Activated CD4-positive, alpha-beta T cell treated with anti-CD3 and anti-CD28 coated beads, Interleukin-10, Interleukin-2, amounts not matched to agents 100 ng/mL and 50 ng/mL, durations not matched to agents 16 hours and 8 hours (primary cell): ENCODE measurements at places on chromosomes 5 and 9.

GRCh38 chr9:103037508-103038477 is 42.7 kb downstream of the CYLC2 start:
- DNase-seq, result no peak

DNA sequence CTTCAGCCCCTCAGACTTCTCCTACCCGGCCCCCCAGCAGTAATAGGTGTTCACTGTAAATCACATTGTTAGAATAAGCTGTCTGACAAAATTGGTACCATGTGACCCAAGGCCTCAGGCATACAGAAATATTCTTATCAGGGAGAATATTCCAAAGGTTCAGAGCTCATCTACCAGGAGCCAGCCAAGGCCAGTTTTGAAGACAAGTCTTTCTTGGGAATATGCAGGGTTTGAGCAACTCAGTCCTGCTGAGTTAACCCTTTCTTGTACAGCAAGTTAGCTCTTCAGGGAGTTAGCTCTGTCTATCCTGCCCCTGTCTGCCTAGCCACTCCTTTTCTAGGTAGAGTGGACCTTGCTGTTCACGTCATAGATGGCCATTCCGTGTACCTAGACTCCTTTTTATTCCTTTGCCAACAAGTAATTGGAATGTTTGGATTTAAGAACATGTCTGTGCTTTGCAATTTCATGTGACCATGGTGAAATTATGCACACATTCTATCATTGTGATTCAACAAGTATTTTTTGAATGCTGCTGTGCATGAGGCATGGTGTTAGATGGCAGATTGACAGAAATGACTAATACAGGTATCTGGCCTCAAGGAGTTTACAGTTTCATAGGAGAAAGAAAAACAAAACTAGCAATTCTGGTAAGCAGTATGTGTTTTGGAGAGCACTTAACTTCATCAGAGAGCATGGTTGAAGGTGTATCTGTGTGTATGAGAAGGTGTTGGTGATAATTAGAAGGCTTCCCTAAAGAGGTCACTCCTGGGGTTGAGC is 22.6 kb downstream of the TGFBR1 start:
- peak; percentile 63 for DNase-seq

GRCh38 chr9:90909747-90910283 is 108.2 kb downstream of the SYK start:
- DNase-seq, result no peak

GRCh38 chr5:6732634-6733410 is 19.6 kb downstream of the TENT4A start:
- no peak for DNase-seq

DNA sequence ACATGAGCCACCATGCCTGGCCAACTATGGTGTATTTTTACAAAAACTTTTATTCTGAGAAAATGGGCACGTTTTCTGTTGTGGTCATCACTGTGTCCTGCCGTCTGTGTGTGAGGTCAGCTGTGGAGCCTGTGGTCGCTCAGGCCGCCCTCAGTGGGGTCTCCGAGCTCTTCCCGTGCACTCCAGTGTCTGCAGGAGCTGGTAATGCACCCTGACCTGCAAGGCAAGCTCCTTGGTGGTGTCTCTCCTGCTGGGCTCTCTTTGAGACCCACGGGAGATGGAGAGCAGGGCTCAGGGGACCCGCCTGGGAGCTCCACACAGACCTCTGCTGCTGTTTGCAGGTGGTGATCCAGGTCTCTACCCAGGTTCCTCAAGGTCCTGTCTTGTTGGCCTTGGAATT is 9.6 kb upstream of the AHRR start:
- DNase-seq, result no peak

- DNase-seq, result no peak
Measured at GRCh38 chr5:154015071-154015693, 23.5 kb downstream of the FAM114A2 start.

DNA sequence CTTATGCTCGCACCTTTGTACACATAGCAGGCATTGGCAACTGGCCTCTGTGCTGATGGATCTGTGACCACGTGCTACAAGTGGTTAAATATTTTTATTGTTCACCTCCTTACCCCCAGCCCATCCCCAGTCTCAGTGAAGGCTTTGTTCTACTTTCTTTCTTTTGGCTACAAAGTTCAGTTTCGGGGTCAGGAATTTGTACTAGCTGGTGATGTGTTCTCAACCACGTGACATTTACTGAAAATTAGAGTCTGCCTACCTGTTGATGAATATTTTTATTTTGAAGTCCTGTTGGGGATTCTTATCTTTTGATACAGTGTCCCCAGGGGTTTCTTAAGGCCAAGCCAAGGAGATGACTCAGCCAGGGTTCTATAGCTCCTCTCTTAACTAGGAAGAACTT is 47.8 kb downstream of the C9orf57 start:
- DNase-seq, result no peak

- no peak for DNase-seq
Measured at GRCh38 chr9:12816656-12817101, 41.9 kb downstream of the LURAP1L start.

- no peak for DNase-seq
Measured at GRCh38 chr9:99778836-99779235, 42.8 kb upstream of the NR4A3 start.

- no peak for DNase-seq
Measured at GRCh38 chr5:143776951-143777350, 35.0 kb upstream of the HMHB1 start.

- no peak for DNase-seq
Measured at GRCh38 chr5:38883842-38884241, 38.0 kb downstream of the OSMR start.

DNA sequence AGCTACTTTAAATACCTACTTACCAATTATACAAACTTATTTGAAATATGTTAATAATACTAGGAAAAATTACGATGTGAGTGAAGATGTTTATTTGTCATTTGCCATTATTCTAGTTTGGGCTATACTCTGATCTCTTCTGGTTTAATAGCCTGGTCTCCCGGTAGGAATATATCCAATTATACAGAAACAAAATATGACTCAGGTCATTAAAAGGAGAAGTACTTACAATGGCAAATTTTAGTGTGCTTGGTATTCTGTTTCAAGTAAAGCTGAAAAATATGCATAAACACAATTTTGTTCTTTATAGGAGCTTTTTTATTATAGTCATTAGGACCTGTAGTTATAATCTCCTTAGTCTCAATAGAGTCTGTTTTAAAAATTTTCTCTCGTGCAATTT is 176.8 kb downstream of the SLCO4C1 start:
- no peak for DNase-seq

DNA sequence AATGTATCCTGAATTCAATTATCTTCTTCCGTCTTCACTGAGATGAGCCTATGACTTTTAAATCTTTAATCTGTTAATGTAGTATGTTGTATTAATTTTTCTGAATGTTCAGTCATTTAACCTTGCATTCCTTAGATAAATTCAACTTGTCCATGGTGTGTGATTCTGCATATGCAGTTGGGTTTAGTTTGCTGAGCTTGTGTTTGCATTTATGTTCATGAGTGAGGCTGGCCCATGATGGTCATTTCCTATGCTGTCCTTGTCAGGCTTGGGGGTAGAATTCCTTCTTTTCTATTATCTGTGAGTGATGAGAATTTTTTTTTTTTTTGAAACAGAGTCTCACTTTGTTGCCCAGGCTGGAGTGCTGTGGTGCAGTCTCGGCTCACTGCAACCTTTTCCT is 131.8 kb upstream of the COL5A1 start:
- DNase-seq, result no peak

GRCh38 chr5:148626081-148626613 is 28.2 kb downstream of the HTR4 start:
- DNase-seq, result no peak

DNA sequence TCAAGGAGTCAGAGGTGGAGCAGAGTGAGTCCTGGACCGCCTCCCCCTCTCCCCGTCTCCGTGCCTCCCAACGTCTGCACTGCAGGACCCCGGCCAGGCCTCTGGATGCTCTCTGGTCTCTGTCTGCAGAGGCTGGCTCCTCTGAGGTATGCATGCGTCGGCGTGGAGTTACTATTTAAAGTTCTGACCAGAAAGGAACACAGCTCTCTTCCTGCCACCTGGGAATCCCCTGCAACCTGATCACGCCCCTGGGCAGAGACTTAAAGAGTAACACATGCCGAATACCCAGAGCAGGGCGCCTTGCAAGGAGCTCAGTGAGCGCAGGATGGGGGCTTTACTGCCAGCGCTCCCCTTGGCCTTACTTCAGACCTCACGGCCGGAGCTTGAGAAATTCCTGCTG is 16.0 kb downstream of the ANXA6 start:
- DNase-seq, result peak; percentile 79

DNA sequence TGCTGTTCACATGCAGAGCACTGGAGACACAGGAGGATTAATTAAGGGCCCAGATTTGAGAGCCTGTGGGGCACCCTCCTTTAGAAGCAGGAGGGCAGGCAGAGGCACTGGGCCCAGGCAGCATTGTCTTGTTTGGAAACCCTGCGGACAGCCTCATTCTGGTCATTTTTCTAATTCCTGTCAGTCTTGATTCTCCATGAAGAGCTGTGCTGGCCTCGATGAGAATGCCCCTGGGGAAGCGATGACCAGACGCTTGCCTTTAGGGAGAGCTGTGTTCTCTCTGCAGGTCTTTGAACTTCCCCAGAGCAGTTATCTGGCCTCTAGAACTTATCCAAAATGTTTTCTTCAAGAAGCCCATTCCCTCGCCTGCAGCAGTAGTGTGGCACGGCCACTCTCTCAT is 117.8 kb upstream of the PTCH1 start:
- DNase-seq, result no peak

DNA sequence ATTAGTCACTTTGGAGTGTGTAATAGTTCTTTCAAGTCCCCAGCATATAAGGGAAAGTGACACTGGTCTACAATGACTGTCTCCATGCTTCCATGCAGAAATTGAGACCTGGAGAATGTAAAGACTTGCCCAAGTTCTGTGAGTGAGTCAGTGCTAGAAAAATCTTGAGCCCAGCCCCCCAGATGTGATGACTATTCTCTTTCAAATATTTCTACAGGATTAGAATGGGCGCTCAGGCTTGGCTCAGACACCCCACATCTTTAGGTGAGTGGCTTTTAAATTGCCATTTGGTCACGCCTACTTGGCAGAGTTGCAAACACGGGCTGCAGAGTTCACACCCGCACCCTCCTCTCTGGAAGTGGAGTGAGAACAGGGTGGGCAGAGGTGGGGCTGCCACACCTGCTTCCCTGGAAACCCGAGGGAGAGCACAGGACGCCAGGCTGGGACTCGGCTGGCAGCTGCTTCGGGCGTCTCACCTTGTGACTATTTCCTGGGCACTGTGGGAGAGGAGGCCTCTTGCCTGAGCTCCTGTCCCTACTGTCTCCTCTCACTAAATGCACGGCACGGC is 37.6 kb downstream of the ROPN1L start:
- DNase-seq, result no peak

DNA sequence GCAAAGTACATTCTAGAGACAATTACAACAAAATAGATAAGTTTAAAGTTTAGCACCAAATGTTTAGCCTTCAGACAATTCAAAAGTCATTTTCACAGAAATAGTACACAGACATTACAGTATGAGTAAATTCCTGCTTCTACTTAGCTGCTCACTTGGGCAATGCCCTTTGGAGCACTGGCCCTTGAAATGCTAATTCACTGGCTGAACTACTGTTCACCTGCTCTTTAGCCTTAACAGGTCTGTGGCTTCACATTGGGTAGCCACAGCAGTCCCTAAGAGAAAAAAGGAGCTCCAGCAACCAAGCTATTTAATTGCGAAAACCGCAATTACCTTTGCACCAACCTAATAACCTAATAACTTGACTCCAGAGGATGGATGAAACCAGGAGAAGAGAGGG is 916.2 kb upstream of the DMAC1 start:
- DNase-seq, result no peak

- DNase-seq, result no peak
Measured at GRCh38 chr9:122130837-122131236, 28.7 kb downstream of the NDUFA8 start.

DNA sequence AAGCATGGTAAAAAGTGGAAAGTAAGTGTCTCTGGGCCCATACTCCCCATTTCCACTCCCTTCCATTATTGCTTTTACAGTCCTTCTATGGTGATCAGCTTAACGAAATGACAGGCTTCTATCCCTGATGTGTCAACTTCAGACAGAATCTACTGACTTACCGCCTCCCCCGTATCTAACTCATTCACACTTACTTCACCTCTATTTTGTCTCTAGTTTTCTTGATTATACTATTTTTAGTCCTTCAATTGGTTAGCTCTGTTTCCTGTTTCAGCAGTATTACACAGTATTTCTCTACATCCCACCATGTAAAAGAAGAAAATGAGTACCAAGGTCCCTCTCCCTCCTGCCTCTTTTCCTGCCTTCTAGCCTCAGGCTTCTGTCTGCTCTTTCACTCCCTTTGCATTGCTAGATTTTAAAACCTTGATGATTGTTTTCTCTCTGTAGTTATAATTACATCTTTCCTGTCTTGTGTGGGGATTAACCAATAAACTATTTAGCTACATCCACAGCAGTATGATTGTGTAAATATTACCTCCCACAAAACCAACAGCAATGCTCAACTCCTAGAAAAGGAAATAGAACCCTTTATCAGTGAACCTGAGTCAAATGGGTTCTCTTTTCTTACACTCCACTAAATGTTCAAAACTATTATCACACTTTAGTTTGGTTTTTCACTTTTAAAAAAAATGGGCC is 53.4 kb downstream of the GNAQ start:
- peak; percentile 54 for DNase-seq

DNA sequence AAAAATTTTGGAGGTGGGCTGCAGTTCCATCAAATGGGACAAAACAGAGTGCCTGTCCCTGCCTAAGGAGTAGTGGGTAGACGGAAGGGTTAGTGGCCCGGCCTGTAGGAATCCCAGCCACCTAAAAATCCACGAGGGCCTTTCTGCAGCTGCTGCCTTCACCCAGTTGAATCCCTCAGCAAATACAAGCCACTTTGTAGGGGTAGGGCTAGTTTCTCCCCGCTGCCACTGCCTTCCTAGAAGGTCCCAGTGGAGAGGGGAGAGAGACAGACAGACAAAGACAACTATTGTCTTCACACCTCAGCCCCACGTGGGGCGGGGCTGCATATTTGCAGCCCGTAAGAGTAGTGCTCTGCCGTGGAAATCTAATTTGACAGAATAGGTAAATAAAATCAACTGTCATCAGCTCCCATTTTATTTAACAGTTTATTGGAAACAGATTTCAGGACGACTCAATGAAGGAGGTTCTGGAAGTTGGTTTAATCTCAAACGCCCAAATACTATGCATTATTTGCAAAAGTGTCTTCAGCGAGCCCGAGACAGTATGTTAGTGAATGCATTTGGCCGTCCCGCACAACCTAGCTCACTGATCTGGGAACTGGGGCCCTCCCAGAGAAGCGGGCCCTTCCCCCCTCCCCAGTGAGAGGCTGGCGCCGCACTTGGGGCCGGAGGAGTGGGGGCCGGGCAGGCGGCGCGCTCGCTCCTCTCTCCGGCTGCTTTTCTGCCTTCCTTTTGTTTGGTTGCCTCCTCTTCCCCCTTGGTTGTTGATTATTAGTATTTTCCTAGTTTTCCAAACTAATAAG is 67.6 kb upstream of the TBCA start:
- DNase-seq, result no peak

GRCh38 chr5:137218896-137219295 is 280.2 kb downstream of the SPOCK1 start:
- no peak for DNase-seq

DNA sequence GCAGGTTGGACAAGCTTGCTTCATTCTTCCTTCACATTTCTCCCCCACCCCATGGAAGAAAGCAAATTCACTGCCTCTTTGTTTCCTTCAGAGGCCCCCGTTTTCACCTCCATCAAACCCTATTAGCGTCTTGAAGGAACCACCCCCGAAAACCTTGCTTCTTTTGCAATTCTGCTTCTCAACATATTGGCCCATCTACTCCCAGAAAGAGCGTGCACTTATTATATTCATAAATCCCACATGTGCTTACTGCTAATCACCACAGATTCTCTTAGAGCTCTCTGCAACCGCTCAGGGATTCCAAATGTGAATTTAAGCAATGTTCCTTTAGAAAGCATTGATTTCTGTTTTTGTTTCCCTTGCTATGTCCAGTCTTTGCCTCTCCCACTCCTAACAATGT is 1.1 kb downstream of the F2RL2 start:
- no peak for DNase-seq
